ENCODE measurements at places on chromosomes 11 and 22. TPM values are rescaled to one million over a fixed set of nuclear protein-coding genes. Genes with fewer than 3 reads are reported as not detected.

GRCh38 chr22:43448048-43448447 is 36.2 kb downstream of the MPPED1 start:
- H3K4me1 ChIP-seq: no peaks in the 10 kb centered on the region
- no peak for DNase-seq
- no peak overlapping the region for H3K4me3 ChIP-seq
- no peaks in the 10 kb centered on the region for H3K36me3 ChIP-seq
- no peak overlapping the region for H3K27ac ChIP-seq

DNA sequence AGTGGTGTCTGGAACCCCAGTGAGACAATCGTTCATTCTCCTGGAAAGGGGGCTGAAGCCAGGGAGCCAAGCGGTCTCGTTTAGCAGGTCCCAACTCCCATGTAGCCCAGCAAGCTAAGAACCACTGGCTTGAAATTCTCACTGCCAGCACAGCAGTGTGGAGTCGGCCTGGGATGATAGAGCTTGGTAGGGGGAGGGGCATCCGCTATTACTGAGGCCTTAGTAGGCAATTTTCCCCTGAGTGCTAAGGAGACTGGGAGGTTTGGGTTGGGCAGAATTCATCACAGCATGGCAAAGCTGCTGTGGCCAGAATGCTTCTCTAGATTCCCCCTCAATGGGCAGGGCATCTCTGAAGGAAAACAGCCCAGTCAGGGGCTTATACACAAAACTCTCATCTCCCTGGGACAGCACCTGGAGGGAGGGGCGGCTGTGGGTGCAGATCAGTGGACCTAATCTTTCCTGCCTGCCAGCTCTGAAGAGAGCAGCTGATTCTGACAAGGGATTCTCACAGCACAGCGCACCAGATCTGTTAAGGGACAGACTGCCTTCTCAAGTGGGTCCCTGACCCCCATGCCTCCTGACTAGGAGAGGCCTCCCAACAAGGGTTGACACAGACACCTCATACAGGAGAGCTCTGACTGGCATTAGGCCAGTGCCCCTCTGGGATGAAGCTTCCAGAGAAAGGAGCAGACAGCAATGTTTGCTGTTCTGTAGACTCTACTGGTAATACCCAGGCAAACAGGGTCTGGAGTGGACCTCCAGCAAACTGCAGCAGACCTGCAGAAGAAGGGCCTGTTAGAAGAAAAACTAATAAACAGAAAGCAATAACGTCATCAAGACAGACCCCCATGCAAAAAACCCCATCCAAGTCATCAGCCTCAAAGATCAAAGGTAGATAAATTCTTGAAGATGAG is 14.8 kb downstream of the OR52M1 start:
- no peaks in the 10 kb centered on the region for H3K4me1 ChIP-seq
- no peaks in the 10 kb centered on the region for H3K36me3 ChIP-seq
- H3K27ac ChIP-seq: no peak overlapping the region
- no peak overlapping the region for H3K4me3 ChIP-seq
- no peaks in the 10 kb centered on the region for H3K27me3 ChIP-seq
- DNase-seq: no peak

DNA sequence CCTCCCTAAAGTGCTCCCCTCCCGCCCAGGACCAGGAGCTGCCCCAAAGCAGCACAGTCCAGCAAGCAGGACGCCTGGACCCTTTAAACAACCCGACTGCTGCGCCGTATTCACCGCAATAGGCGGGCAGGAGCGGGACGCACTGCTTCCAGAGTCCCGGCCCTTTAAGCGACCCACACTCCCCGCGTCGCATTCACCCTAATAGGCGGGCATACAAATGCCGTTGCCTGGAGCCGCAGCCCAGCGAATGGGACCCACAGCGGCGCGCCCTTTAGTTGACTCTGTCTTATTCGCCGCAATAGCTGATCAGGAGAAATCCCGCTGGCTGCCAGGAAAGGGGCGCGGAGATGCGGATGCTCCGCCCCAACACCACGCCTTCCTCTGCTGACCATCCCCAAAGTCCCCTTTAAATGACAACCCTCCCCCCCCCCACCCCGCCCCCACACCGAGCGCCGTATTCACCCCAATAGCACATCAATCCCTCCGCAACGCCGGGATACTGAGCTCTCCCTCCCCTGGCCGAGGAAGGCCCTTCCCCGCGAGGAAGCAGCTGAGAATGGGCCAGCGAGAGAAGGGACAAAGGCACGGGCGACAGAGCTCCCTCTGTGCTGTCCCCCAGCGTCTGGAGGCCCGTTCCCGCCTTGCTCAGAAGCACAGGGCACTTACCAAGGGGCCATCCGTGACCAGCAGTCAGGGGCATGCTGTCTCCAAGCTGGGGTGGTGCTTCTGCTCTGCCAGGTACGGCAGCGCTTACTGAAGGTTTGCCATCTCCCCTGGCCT is 4.7 kb downstream of the OSBPL5 start:
- peak; percentile 93 for DNase-seq
- peak overlapping the region; percentile 54 for H3K27ac ChIP-seq
- H3K4me3 ChIP-seq: peak overlapping the region; percentile 68
- peaks cover 10% of the 10 kb centered on the region for H3K4me1 ChIP-seq
- H3K36me3 ChIP-seq: no peaks in the 10 kb centered on the region
- H3K27me3 ChIP-seq: no peaks in the 10 kb centered on the region

- DNase-seq: no peak
- no peaks in the 10 kb centered on the region for H3K36me3 ChIP-seq
- no peaks in the 10 kb centered on the region for H3K27me3 ChIP-seq
- H3K27ac ChIP-seq: no peak overlapping the region
- peaks cover 14% of the 10 kb centered on the region for H3K4me1 ChIP-seq
- no peak overlapping the region for H3K4me3 ChIP-seq
Measured at GRCh38 chr11:67632982-67633755, 3.4 kb upstream of the NUDT8 start.

DNA sequence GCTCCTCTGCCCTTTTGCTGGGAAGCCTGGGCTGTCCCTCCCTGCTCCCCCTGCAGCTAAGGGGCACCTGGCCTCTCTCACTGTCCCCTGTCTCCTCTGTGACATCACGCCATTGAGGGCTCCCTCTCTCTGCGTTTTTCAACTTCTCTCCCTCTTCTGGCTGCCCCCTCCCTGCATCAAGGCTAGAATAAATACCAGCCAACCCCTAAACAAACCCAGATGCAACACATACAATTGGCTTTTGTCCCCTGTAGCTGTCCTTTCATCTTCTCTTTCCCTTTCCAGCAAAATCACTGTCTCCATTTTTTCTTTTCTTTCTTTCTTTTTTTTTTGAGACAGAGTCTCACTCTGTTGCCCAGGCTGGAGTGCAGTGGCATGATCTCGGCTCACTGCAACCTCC is 3.3 kb upstream of the MIEF1 start:
- no peak for DNase-seq
- no peak overlapping the region for H3K27ac ChIP-seq
- no peak overlapping the region for H3K4me3 ChIP-seq
- H3K4me1 ChIP-seq: peaks cover 28% of the 10 kb centered on the region
- H3K27me3 ChIP-seq: no peaks in the 10 kb centered on the region

- H3K27ac ChIP-seq: no peak overlapping the region
- H3K36me3 ChIP-seq: no peaks in the 10 kb centered on the region
- H3K27me3 ChIP-seq: no peaks in the 10 kb centered on the region
- no peak for DNase-seq
- H3K4me1 ChIP-seq: no peaks in the 10 kb centered on the region
Measured at GRCh38 chr11:58652726-58653280, 30.3 kb downstream of the CNTF start.

GRCh38 chr11:13247606-13248296 is 29.8 kb upstream of the BMAL1 start:
- no peak overlapping the region for H3K27ac ChIP-seq
- no peak overlapping the region for H3K4me3 ChIP-seq

- H3K4me1 ChIP-seq: no peaks in the 10 kb centered on the region
- no peaks in the 10 kb centered on the region for H3K27me3 ChIP-seq
- H3K36me3 ChIP-seq: no peaks in the 10 kb centered on the region
- H3K4me3 ChIP-seq: no peak overlapping the region
- peak; percentile 8 for DNase-seq
- no peak overlapping the region for H3K27ac ChIP-seq
Measured at GRCh38 chr11:34840736-34841386, 75.3 kb downstream of the APIP start.

- H3K4me3 ChIP-seq: no peak overlapping the region
- H3K27ac ChIP-seq: no peak overlapping the region
- DNase-seq: no peak
- no peaks in the 10 kb centered on the region for H3K4me1 ChIP-seq
- H3K27me3 ChIP-seq: no peaks in the 10 kb centered on the region
Measured at GRCh38 chr11:65672180-65672860, 9.6 kb upstream of the RELA start.

GRCh38 chr22:33034753-33035152 is 23.4 kb downstream of the SYN3 start:
- no peaks in the 10 kb centered on the region for H3K4me1 ChIP-seq
- H3K4me3 ChIP-seq: no peak overlapping the region
- H3K36me3 ChIP-seq: no peaks in the 10 kb centered on the region
- no peaks in the 10 kb centered on the region for H3K27me3 ChIP-seq
- peak overlapping the region; percentile 66 for H3K27ac ChIP-seq
- peak; percentile 70 for DNase-seq

GRCh38 chr11:122559734-122560382 is 95.7 kb upstream of the UBASH3B start:
- H3K36me3 ChIP-seq: no peaks in the 10 kb centered on the region
- no peak overlapping the region for H3K4me3 ChIP-seq
- no peaks in the 10 kb centered on the region for H3K4me1 ChIP-seq
- H3K27me3 ChIP-seq: peaks cover 8% of the 10 kb centered on the region
- H3K27ac ChIP-seq: no peak overlapping the region

DNA sequence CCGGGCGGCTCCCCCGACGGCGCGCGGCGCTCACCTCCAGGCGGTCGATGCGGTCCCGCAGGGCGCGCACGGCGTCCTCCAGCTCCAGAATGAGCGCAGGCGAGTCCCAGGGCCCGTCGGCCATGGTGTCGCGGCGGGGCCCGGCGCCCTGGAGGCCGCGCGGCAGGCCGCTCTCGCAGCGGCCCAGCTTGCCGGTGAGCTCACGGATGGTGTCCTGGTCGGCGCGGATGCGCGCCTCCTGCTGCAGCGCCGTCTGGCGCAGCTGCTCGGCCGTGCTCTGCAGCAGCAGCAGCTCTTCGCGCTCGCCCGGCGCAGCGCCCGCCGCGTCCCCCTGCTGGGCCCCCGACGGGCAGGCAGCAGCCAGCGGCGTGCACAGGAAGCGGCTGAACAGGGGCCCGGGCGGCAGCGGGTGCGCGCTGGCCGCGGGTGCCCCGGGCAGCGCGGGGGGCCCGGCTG is 599 bp downstream of the NPTXR start:
- H3K36me3 ChIP-seq: no peaks in the 10 kb centered on the region
- DNase-seq: peak; percentile 37
- peaks cover 11% of the 10 kb centered on the region for H3K4me1 ChIP-seq
- no peak overlapping the region for H3K4me3 ChIP-seq
- H3K27me3 ChIP-seq: no peaks in the 10 kb centered on the region

DNA sequence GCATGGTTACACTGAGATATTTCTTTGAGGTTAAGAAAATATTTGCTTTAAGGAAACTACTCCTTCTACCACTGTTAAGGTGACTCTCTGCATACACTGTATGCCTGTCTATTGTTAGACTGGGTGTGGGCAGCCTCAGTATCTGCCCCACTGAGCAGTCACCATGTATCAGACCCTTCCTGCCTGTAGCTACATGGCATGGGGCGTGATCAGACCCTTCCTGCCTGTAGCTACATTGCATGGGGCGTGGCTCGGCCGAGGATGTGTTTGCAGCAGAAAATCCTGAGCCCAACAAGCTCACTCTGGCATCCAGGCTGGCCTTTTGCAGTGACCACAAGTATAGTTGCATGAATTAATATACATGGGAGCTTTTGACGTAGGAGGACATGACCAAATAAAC is 669.4 kb downstream of the OPCML start:
- no peak overlapping the region for H3K4me3 ChIP-seq
- no peaks in the 10 kb centered on the region for H3K27me3 ChIP-seq
- no peak overlapping the region for H3K27ac ChIP-seq
- no peaks in the 10 kb centered on the region for H3K4me1 ChIP-seq
- no peaks in the 10 kb centered on the region for H3K36me3 ChIP-seq
- no peak for DNase-seq

- DNase-seq: peak; percentile 52
- H3K36me3 ChIP-seq: no peaks in the 10 kb centered on the region
- H3K4me3 ChIP-seq: no peak overlapping the region
- H3K4me1 ChIP-seq: no peaks in the 10 kb centered on the region
- H3K27ac ChIP-seq: no peak overlapping the region
Measured at GRCh38 chr22:33519071-33519973, 401.0 kb downstream of the LARGE1 start.

DNA sequence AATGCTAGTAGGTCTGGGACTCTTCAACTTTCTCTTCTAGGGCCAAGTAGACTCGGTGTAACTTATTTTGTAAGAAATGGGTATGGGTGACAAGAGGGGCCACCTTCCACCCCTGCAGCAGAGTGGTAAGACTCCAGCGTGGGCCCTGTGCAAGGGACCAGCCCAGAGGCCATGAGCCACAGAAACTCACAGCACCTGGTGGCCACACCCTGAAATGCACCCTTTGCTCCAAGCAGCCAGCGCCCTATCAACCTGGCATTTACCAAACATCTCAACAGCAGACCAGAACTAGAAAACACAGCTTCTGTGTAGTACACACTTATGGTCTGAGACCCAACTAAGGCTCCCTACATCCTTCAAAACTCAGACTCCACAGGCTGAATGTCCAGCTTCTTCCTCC is 5.7 kb downstream of the CDCA5 start:
- peak; percentile 36 for DNase-seq
- H3K27ac ChIP-seq: no peak overlapping the region
- no peaks in the 10 kb centered on the region for H3K27me3 ChIP-seq
- no peaks in the 10 kb centered on the region for H3K36me3 ChIP-seq

DNA sequence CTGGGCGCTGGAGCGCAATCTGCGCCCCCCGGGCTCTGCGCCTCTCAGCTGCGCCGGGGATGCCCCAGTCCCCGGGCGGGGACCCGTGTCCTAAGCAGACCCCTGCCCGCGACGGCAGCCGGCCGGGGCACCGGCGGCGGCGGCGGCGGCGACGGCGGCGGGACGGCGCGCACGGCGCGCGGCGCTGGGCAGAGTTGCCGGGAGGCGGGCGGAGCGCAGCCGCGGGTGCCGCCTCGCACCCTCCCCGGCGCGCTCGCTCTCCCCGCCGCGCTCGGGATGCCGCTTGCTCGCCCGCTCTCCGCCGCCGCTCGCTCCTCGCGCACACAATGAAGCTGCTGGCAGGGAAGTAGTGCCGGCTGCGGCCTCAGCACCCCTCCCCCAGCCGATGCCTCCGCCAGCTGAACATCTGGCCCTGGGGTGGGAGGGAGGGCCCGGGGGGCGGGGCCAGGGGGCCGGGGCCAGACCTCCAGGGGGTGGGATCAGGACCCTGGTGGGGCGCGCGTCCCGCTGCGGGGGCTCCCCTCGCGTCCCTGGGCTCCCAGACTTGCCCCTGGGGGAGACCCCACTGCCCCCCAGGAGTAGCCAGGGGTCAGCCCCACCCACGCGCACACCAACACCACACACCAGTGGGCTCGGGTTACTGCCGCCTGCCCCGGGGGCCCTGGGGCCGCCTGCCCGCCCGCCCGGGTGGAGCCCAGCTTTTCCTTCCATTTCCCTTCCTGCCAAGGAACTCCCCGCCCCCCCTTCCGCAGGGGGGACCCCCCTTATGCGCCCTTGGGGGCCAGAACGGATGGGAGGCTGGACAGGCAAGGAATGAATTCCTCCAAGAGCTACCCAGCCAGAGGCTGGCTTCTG is at the start of gene RCOR2:
Gene RCOR2, minus strand, starts transcription at position 328 of the 855 bp plus-strand sequence. CDS start 708 bp downstream, outside the sequence.
- H3K27ac ChIP-seq: peak within 1 kb of the TSS; percentile 61
- peak; percentile 81 for DNase-seq
- no peaks in the 10 kb centered on the region for H3K27me3 ChIP-seq
- peaks cover 20% of the 10 kb centered on the region for H3K4me1 ChIP-seq
- no peaks in the 10 kb centered on the region for H3K36me3 ChIP-seq

The KLHL35 gene
- total RNA-seq: 0.25 TPM

The OR51E2 gene
- total RNA-seq: not detected

The MPEG1 gene
- 35.7 TPM for total RNA-seq

The BTG4 gene
- not detected for total RNA-seq
